NCI-H2029 treated with DMSO at 0.1 percent for 48 hours (cell line): ENCODE measurements at places on chromosomes 16 and 17.
A peak's percentile ranks its signal among the peaks of the same experiment; 100 is the strongest.

- DNase-seq, result no peak
Measured at GRCh38 chr16:29784157-29784556, 6.1 kb downstream of the ZG16 start.

DNA sequence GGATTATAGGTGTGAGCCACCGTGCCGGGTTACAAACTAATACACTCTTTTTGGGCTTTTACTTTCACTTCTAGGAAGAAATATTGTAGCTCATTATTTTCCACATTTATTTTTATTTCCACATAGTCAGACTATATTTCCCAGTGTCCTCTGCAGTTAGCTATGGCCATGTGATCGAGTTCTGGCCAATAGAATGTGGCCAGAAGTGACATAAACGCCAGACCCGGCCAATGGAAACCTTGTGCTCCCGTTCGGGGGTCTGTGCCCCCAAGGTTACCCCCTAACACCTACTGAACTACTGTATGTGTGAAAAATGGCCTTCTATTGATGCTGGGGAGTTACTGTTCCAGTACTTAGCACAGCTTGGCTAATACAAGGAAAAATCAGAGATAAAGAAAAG, 13.2 kb upstream of the RPTOR start:
- DNase-seq, result no peak

DNA sequence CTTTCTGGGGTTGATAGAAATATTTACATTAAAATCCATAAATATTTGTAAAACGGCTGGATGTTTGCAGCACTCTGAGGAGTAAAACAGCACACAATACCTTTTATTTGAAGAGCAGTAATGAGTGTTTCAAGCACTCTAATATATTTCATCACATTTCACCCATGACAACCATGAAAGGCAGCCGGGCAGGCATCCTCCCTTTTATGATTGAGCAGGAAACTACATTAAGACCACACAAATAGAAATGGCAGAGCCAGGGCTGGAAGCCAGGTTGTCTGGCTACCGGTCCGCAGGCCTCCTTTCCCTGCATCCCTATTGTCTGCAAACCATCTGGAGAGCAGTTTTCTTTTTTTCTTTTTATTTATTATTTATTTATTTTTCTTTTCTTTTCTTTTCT, 23.1 kb upstream of the GPRC5C start:
- peak; percentile 77 for DNase-seq

GRCh38 chr16:4111748-4112696, 4.2 kb downstream of the ADCY9 start:
- no peak for DNase-seq

GRCh38 chr17:1076299-1076981, 79.5 kb downstream of the TIMM22 start:
- no peak for DNase-seq

DNA sequence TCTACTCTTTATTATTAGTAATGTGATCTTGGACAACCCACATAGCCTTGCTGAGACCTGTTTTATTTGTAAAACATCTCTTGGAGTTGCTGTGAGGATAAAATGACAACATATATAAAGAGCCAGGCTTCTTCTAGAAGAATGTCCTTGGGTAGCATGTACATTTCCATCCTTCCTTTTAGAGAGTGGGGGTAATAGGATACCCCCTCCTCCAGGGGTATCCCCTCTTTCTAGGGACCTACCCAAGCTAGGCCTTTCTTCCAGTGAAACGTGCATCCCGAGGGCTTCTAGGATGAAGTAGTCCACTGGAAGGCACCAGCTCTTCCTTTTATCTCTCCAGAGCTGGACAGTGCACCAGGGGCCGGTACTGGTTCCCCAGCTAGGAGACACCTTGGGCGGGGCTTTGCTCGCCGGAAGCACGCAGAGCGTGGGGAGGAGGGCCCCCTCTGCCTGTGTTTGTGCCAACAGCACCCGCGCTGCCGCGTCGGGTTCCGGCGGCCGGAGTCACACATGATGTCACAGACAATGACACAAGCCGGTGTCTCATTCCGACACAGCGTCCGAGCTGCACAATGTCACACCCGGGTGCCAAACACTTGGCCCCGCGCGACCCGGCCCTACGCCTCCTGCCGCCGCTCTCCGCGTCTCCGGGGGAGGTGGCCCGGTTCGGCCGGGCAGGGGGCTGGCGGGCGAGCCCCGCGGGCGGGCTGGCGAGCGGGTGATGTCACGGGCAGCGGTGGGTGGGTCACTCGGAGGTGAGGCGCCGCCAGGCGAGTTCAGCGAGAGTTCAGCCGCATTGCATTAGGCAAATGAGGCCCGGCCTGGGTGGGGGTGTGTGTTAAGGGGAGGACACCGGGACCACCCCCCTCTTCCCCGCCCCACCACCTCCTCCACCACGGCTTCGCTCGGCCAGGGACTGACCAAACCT, 23.4 kb downstream of the GJD3 start:
- peak; percentile 22 for DNase-seq

GRCh38 chr17:75008373-75008772, 4.1 kb upstream of the MRPL58 start:
- no peak for DNase-seq

DNA sequence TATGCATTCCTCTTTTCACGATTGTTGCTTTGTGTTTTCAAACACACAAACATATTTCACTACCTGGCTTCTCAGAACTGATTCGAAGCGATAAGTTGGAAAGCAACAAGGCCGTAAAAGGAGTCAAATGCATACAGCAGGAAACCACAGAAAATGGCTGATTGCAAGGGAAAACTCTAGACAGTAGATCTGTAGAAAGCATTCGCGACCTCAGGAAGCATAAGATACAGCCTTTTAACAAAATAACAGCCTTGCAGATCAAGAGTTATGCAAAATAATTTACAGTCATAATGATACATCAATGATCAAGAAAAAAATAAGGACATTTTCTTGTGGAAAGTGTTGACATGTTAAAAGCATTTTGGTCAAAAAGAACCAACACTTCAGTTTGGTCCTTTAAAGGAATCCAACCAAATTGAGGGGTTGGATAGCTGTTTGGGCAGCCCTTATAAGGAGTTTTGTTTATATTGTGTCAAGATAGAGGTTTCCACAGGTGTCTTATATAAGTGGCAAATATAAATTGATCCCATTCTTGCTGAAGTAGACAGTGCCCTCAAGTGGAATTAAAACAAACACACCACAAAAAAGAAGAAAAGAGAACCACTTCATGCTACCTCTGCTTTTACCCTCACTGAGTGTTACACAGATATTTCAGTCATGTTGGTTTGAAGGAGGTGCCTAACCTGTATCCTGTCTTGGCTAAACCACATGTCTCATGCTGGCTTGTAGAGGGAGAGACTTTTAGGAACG, 5.5 kb downstream of the CYLD start:
- DNase-seq, result no peak

GRCh38 chr17:29127840-29128239, 52.4 kb downstream of the MYO18A start:
- no peak for DNase-seq

GRCh38 chr16:82504836-82505235, 121.9 kb upstream of the CDH13 start:
- no peak for DNase-seq

DNA sequence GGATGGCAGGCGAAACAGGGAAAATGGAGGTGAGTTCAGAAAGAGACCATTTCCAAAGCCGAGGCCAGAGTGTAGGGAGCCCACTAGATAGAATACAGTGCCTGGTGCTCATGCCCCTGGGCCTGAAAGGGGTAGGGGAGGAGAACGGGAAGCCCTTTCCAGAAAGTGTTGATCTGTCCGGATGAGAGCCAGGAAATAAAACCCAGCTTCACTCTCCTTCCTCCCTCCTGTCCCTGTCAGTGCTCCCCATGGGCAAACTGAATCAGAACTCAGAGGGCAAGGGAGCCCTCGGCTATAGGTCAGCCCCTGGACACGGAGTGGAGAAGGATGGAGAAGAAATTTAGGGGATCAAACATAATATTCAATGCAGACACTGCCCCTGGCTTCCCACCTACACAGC, 57.7 kb upstream of the RPL38 start:
- no peak for DNase-seq

GRCh38 chr16:27701381-27701780, 151.4 kb downstream of the KATNIP start:
- no peak for DNase-seq

GRCh38 chr17:4632581-4632920, 8.9 kb downstream of the ALOX15 start:
- no peak for DNase-seq

DNA sequence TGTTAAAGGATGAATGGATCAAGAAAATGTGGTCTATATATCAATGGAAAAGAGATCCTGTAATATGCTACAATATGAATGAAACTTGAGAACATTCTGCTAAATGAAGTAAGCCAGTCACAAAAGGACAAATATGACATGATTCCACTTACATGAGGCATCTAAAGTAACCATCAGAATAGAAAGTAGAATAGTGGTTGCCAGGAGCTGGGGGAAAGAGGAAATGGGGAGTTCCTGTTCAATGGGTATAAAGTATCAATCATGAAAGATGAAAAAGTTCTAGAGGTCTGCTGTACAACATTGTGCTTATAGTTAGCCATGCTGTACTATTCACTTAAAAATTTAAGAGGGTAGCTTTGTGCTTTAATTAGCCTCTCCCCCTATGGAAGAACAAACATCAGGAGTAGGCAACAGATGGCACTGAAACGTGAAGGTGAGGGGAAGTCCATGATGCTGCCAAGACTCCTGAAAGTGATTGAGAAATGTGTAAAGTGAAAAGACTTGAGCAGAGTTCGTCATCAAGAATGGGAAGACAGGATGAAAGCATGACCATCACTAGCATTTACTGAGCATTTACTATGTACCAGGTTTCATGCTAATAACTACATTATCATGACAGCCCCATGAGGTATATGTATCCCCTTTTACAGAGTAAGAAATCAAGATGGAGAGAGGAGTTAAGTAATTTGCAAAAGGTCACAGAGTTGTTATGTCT, 167.2 kb downstream of the CYB561 start:
- no peak for DNase-seq

DNA sequence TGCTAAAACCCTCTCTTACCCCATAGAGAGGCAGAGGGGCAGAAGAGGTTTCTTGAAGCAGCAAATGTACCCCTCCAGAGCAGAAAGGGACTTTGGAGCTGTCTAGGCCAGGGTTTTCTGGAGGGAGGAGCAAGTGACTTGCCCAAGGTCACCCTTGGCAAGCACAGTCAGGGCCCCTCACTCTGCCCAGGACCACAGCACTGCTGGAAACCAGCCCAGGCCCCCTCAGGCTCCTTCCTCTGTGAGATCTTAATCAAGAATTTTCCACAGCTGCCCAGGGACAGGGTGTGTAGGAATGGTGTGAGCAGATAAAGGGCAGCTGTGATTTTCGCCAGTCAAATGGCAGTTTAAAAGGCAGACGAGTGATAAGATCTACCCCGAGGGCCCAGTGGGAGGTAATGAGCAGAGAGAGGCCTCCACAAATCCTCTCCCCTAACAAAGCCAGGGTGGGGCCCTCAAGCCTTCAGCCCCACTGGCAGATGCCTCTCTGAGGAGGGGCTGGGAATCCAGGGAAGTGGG, 3.9 kb upstream of the SLC12A3 start:
- no peak for DNase-seq

DNA sequence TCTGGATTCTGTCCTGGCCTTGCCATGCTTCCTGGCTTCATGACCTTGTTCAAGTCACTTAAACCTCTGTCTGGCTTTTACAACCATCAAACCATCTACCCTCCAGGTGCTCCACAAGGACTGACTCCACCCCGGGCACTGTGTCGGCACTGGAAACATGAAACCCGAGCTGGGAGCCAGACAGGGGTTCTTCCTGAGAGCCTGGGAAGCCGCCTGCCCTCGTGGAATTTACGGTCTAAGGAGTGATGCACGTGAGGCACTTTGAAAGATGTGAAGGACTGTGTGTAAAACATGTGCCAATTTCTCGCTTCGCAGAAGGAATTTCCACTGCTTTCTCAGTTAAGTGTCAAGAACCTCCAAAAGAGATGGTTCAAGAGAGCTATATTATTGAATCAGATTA, 11.6 kb downstream of the CDK5R1 start:
- DNase-seq, result peak; percentile 72

DNA sequence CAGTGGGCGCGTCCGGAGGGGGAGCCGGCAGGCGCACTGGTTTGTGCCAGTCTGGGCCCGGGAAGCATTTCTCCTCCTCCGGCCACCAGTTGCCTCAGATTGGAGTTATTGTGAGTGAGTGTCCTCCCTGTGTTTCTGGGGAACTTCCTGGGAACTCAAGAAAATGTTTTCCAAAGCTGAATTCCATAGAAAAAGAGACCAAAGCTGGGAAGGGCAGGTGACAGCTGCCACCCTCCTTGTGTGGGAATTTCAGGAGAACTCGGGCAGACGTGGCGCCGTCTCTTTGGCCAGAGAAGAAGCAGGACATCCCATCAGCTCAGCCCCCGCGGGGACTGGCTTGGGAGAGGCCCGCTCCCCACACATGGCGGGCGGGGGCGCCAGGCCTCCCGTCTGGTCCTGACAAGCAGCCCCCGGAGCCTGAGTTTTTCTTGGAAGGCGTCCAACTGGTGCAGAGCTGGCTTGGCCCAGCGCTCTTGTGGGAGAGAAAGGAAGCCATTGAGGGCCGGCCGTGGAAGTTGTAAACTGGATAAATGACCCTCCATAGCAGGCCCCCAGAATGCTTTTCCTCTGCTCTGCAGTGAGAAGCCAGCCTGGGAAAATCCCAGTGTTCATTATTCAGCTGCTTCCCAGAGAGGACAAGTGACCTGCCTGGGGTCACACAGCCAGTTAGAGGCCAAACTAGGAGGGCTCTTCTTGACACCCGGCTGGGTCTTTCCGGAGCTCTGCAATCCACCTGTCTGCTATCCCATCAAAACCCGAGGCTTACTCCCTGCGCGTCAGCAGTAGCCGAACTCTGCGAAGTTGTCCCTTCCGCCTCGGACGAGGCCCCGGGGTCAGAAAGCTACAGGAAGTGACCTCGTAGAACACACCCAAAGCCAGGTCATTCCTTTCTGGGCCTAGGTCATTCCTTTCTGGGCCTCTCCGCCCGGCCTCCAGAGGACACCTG, 39.2 kb upstream of the GSE1 start:
- DNase-seq, result no peak

DNA sequence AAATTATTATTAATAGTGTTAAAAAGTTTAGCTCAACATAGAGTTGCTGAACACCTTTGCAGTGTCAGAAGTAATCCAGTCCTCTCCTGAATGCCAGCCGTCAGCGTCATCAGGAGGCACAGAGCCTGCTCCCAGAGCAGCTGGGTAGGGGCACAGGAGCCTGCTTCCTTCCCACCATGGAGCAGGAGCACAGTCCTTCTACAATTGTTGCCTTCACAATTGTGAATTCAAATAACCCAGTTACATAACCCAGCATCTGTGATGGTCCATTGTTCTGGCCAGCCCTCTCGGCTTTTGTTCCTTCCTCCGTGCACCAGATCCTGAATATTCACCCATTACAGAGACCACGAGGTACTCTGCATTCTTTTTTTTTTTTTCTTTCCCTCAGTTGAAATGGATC, 393.9 kb upstream of the MAF start:
- DNase-seq, result no peak

- DNase-seq, result no peak
Measured at GRCh38 chr16:8795091-8795490, 2.3 kb downstream of the TMEM186 start.

- no peak for DNase-seq
Measured at GRCh38 chr16:54936979-54937670, 6.5 kb downstream of the IRX5 start.

DNA sequence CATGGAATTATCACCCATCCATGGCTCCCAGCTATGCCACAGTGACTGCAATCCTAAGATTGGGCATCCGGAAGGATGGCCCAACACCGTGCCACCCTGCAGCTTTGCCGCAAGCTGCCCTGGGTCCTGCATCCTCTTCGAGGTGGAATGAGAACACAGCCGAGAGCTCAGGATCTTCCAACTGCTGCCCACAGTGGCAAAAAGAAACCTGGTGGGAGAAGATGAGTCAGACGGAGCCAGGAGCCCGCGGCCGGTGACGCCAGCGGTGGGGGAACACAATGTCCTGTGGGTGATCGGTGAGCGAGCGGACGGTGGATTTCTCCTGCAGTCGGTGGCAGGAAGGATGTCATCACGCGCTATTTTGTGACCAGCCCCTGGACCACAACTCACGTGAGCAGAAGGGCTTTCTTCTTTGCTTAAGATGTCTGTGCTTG, 20.1 kb downstream of the CD7 start:
- no peak for DNase-seq
